ENCODE measurements at places on chromosomes 1 and 21. TPM values are rescaled to one million over a fixed set of nuclear protein-coding genes. Genes with fewer than 3 reads are reported as not detected.

DNA sequence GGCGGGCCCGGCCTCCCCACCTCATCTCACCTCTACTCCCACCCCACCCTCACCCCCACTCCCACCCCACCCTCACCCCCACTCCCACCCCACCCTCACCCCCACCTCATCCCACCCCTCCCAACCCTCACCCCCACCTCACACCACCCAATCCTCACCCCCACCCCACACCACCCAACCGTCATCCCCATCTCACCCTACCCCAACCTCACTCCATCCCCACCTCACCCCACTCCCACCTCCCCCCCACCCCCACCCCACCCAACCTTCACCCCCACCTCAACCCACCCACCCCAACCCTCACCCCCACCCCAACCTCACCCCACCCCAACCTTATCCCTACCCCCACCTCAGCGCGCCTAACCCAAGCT is 13.4 kb downstream of the A3GALT2 start:
- DNase-seq, result no peak

GRCh38 chr1:57623039-57623790 is 199.4 kb upstream of the DAB1 start:
- DNase-seq, result peak; percentile 73

The TBX19 gene
- 0.55 TPM for total RNA-seq

- DNase-seq, result no peak
Measured at GRCh38 chr1:45522324-45523104, 830 bp upstream of the PRDX1 start.

The UBE2J2 gene
- total RNA-seq, result 39.5 TPM

- peak; percentile 80 for DNase-seq
Measured at GRCh38 chr1:58896246-58897183, 112.7 kb upstream of the JUN start.

DNA sequence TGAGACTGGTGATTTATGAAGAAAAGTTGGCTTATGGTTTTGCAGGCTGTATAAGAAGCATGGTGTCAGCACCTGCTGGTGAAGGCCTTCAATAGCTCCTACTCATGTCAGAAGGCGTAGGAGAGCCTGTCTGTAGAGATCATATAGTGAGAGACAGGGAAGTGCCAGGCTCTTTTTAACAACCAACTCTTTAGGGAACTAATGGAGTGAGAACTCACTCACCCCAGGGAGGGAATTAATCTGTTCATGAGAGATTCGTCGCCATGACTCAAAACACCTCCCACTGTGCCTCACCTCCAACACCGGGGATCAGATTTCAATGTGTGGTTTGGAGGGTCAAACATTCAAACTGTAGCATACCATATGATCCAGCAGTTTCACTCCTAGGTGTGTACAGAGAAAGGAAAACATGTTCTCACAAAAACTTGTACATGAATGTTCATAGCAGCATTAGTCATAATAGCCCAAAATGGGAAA is 72.6 kb downstream of the TTC3 start:
- DNase-seq, result no peak

GRCh38 chr1:156815307-156815826 is 1.3 kb downstream of the SH2D2A start:
- DNase-seq, result peak; percentile 68

- DNase-seq, result no peak
Measured at GRCh38 chr1:165011991-165012531, 344.5 kb downstream of the LMX1A start.

DNA sequence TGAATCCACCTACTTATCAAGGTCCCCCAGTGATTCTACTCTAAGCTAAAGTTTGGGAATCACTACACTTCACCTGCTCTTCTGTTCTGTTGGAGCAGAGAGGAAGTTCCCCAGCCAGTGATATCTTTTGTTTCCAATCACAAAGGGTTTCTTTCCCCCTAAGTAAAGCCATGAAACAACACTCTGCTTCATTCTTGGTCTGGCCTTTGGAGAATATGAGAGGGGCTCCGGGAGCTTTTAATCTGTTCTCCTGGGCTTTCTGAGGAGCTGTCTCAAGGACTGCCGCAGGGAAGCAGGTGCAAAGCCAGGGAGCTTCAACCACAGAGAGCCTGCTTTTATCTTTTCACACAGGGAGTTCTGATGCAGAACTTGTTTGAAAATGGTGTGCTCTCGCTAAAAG is 10.1 kb upstream of the SLAMF9 start:
- DNase-seq, result no peak

DNA sequence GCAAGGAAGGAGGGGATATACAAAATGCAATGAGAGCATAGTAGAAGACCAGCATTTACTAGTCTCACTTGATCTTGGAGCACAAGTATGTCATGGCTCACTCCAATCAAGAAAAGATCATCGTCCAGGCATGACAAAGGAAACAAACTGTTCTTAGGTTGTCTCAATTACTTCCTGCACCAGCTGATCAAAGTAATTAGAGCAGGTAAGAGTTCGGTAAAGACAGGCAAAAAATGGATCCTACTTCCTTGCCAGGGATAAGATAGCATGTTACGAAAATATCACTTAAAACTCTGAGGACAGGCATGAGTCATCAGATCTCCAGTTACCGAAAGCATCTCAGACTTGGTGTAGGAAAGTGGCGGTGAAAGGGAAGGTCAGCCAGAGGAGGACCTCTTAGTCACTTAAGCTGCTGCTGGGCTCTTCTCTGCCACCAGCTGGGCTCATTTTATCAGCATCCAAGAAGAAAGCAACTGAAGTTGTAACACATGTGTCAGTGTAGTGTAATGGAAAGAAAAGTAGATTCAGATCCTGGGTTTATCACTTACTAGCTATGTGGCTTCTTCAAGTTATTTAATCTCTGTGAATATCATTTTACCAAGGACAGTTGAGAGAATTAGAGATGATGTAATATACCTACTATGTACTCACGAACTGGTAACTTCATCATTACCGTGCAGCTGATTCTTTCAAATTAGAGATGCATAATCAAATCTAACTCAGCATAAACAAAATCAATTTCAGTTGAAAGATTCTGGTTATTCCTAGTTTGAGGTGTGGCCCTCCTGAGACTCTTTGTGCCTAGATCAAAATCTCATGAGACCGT is 46.8 kb downstream of the XCL1 start:
- peak; percentile 26 for DNase-seq

- no peak for DNase-seq
Measured at GRCh38 chr1:188194916-188195315, 1366.2 kb downstream of the PLA2G4A start.

The LGR6 gene
- total RNA-seq, result 2.9 TPM

DNA sequence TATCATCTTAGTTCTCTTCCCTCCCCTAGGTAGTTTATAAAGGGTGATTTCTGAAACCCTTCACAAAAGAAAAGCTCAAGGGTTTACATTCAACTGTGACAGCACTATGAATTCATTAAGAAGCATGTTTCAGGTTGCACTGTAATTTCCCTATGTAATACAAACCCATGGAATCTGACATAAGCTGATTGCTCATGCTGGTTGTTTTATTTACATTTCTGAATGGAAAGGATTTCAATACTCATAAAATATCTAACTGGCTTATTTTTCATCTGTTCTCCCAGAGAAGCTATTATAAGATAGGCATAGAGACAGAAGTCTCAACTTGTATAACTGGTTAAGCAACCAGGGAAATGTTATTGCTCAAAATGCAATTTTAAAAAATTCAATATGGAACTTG is 20.5 kb downstream of the WNT2B start:
- no peak for DNase-seq

GRCh38 chr1:151612501-151613281 is 841 bp downstream of the SNX27 start:
- no peak for DNase-seq

The BMP8B gene
- total RNA-seq, result 0.40 TPM

The LMOD1 gene
- 8.0 TPM for total RNA-seq

The OR2L5 gene
- total RNA-seq, result not detected

DNA sequence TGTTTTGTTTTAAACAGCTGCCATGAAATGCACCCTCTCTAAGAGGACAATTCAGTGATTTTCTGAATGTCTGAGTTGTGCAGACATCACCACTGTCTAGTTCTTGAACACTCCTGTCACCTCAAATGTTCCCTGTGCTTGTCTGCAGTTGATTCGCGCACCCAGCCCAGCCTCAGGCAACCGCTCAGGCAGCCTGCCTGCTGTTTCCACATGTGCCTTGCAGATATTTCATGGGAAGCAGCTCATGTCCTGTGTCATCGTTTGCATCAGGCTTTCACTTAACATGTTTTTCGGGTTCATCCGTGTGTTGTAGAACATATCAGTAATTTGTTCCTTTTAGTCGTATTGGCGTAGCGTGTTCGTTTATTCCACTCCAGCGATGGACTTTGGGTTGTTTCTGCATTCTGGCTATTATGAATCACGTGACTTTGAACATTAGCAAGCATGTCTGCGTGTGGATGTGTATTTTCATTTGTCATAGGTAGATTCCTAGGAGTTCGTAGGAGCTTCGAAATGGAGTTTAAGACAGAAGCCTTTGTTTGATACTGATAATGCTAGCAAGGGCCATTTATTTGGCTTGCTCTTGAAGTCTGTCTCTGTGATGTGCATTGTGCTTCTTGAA is 12.1 kb downstream of the ADARB1 start:
- DNase-seq, result no peak

- no peak for DNase-seq
Measured at GRCh38 chr1:208182880-208183645, 61.1 kb downstream of the PLXNA2 start.

DNA sequence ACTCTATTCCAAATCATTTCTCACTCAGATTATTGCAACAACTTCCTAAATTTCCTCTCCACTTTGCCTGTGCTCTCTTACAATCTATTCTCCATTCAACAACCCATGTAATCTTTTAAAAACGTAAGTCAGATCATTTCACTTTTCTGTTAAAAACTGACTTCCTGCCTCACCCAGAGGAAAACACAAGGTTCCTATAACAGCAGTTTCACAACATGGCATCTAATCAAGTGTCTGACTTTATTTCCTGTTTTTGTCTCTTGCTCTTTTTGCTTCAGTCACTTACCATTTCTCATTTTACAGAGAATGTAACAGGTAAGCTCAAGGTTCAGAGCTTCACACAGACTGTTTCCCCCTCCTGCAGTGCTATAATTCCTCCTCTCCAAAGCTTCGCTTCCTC is 560.7 kb downstream of the LRRIQ3 start:
- DNase-seq, result no peak

GRCh38 chr1:5525597-5526384 is 466.4 kb downstream of the NPHP4 start:
- no peak for DNase-seq

- no peak for DNase-seq
Measured at GRCh38 chr21:32140604-32141317, 138.1 kb downstream of the MIS18A start.

The PLPPR4 gene
- 0.55 TPM for total RNA-seq

The TSSK3 gene
- total RNA-seq, result 2.0 TPM

- no peak for DNase-seq
Measured at GRCh38 chr1:62294261-62294660, 25.0 kb downstream of the KANK4 start.

The TDRD10 gene
- 1.9 TPM for total RNA-seq
